Left lung (tissue), 14 donors: ENCODE measurements at places on chromosomes 7 and 10. TPM values are rescaled to one million over a fixed set of nuclear protein-coding genes. Genes with fewer than 3 reads are reported as not detected.

The TWNK gene
- 12.5 TPM for polyA plus RNA-seq

The VSTM4 gene
- 32.0 TPM for polyA plus RNA-seq

The MUC12 gene
- 0.72 TPM for polyA plus RNA-seq

The COBL gene
- 6.9 TPM for polyA plus RNA-seq

The ASB10 gene
- not detected for polyA plus RNA-seq

The IFIT2 gene
- polyA plus RNA-seq = 9.4 TPM

The SDK1 gene
- polyA plus RNA-seq = 17.6 TPM

The HTR5A gene
- not detected for polyA plus RNA-seq

The FAM24A gene
- polyA plus RNA-seq = not detected

DNA sequence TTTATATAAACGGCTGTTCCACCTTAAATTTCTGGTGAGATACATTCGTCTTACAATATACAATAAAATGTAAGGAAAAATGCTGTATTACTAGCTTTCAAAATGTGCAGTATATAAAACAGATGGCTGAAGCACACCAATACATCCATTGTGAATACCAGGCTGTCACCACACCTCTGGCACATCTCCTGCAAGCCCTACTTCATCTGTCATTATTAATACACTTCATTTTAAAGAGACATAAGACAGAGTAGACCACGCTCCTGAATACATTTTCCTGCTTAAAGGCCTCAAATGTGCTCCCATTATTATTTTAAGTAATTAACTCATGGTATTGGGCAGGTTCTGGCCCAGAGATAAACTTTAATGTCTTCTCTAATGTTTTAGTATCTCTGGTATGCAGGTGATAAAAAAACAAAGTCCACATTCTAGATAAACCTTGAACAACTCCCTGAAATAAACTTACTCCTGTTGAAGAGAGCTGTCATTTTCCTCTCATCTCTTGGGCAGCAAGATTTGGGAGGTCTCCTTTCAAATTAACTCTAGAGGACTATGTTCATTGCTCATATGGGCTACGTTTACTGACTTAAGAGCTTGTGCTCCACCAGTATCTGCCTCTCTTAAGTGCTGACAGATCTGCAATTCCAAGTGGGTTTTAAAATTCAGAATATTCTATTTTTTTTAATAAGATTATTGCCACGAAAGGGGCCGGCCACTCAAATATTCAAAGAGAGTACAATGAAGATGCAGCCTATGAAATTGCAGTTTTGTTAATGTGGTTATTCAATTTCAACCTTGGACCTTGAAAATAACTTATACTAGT is 396.5 kb upstream of the SEMA3D start:
- DNase-seq = no peak

DNA sequence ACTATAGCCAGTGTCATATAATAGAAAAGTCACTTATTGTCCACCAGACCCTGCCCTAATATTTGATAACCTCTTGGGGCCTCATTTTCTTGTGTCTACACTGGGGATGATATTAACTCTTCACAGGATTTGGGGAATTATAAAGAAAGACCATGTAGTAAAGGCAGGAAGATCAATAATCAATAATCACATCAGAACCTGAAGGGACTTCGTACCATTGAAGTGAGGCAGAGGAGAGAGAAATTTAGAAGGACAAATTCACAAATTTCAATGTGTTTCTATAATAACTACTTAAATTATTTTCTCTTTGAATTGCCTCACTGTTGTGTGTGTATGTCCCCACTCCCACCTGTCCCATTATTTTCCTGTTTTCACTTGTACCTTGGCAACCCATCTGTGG is 10.7 kb upstream of the SGMS1 start:
- DNase-seq = no peak

- DNase-seq = no peak
These were observed 14.3 kb downstream of the KLF6 start for GRCh38 chr10:3770611-3771110.

DNA sequence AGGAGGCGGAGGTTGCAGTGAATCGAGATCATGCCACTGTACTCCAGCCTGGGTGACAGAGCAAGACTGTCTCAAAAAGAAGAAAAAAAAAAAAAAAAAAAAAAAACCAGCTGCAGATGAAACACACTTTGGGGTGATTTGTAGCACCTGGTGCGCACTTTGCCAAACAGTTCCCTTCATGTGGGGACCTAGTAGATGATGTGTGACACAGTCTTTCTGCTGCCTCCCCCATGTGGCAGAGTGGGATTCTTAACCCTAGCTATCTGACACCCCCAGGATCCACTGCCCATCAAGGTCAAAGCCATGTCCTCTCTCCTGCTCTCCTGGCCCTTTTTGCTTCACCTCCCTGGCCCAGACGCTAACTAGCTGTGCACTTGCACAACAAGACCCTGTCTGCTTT is 52.1 kb upstream of the PDZD8 start:
- DNase-seq = no peak

GRCh38 chr10:106216085-106216484 is 948.4 kb downstream of the SORCS1 start:
- DNase-seq = no peak

GRCh38 chr10:35641676-35642034 is 441 bp downstream of the FZD8 start:
- no peak for DNase-seq

DNA sequence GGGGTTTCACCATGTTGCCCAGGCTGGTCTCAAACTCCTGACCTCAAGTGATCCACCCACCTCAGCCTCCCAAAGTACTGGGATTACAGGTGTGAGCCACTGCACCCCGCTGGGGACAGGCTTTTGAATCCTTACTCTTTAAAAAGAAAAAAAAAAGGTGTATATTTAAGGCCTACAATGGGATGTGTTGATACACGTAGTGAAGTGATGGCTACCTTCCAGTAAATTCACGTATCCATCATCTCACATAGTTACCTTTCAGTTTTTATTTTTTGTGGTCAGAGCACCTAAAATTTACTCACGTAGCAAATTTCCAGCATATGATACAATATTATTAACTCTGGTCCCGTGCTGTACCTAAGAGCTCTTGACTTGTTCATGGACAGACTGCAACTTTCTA is 119.5 kb upstream of the INSYN2A start:
- DNase-seq = no peak

DNA sequence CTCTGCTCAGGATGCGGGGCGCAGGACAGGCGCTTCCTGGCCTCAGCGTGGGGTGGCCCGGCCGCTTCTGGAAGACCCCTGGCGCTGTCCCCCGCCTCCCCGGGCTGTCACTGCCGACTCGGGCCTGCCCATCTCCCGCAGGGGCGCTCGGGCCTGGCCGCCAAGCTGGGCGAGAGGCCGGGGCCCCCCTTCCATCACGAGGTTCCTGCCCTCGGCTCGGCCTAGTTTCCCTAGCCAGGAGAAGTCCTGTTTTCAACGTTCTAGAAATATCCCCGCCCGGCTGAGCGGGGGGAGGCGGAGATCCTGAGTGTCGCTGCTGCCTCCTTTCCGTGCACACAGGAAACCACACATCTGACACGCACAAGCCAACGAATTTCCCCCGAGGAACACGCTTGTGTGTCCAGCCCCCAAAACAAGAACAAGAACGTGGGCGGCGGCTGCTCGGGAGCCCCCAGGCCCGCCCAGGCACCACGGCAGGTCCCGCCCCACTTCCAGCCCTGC is 33.7 kb downstream of the AP5Z1 start:
- no peak for DNase-seq

GRCh38 chr10:8594176-8594575 is 539.7 kb downstream of the GATA3 start:
- DNase-seq = no peak

- no peak for DNase-seq
These were observed 138.5 kb downstream of the ARID5B start for GRCh38 chr10:62039954-62040353.

- DNase-seq = no peak
These were observed 704.9 kb upstream of the AUTS2 start for GRCh38 chr7:68893411-68893810.

GRCh38 chr7:66206934-66207240 is 1.8 kb downstream of the TPST1 start:
- DNase-seq = no peak

DNA sequence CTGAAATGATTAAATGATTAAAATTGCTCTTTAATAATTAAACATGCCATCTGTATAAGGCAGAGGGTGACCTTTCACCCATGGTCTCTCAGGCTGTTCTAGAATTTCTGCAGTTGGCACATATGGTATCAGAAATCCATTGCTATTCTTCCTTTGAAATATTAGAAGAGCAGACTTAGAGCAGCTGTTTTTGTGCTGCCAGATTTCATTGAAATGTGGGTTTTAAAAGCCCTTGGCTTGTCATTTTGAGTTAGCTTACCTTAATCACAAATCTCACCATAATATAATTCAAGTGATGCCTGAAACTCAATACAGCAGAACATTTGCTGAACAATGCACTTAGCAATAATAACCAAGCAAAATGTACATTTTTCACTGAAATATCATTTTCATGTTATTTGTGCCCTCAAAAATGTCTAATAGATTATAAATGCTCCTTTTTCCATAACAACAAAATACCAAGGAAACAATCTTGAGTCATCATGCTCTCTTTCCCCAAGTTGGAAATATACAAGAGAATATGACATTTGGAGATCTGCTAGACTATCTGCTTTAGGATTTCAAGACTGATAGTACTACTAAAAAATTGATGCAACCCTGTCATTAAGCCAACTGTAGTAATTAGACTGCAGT is 16.1 kb upstream of the PTTG1IP2 start:
- no peak for DNase-seq

GRCh38 chr10:111303887-111304286 is 227.1 kb downstream of the ADRA2A start:
- no peak for DNase-seq

DNA sequence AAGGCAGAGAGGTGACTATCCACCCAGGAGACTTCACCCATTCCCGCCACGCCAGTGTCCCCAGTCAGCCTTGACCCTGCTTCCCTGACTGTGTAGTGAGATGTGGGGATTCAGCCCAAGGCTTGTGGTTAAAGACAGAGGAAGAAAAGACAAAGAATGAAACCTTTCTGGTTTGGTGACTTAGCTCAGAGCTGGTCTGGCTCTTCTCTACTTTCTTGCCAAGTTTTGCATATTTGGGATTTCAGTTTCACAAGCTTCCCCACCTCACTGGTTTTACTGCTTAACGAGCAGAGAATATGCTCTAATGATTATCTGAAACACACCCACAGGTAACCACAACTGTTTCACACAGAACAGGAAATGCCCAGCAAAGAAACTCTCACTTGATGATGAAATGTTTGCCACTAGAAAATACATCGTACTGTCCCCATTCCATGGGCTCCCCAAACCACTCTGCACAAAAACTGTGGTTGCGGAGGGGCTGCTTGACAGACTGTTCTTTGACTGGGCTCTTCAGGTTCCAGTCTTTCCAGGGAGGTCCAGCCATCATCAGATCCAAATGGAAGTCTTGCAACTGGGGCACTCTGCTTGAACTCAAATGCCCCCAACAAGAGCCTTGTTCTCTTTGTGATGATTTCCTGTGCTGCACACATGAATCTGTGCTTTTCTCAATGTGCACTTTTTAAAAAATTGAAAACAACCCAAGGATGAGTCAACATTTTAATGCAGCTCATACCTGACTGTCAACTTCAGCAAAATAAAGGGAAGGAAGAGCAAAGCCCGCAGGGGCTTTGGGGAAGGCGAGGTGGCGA is 95.5 kb downstream of the CTBP2 start:
- DNase-seq = no peak

- DNase-seq = peak; percentile 7
These were observed 10.4 kb downstream of the NXPH1 start for GRCh38 chr7:8443576-8444467.

- no peak for DNase-seq
These were observed 50.6 kb upstream of the RET start for GRCh38 chr10:43026039-43026973.

DNA sequence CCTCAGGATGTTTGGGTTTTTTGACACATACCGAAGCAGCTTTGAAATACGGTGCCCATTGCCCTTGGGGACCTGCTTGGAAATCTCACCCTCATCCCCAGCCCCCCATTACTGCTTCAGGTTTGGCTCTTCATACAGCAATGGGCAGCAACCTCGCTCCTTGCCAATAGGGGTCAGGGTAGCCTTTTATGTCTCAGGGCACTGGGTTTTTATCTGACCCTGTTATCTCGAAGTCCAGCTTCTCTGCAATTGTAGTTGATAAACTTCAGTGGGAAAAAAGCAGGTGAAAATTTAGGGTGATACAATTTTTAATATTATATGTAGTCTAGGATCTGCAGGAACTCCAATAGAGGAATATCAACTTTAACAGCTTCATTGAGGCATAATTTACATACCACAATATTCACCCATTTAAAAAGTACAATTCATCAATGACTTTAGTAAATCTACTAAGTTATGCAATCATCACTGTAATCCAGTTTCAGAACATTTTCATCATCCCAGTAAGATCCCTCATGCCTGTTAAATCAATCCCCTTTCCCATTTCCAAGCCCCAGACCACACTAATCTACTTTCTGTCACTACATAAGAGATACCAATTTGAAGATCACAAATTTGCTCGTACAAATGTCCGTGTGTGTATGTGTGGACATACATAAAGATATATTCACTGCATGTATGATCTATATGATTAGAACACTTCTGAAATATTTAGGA is 386.2 kb downstream of the KCNMA1 start:
- no peak for DNase-seq

- DNase-seq = no peak
These were observed 29.4 kb downstream of the WDR86 start for GRCh38 chr7:151380199-151381097.

DNA sequence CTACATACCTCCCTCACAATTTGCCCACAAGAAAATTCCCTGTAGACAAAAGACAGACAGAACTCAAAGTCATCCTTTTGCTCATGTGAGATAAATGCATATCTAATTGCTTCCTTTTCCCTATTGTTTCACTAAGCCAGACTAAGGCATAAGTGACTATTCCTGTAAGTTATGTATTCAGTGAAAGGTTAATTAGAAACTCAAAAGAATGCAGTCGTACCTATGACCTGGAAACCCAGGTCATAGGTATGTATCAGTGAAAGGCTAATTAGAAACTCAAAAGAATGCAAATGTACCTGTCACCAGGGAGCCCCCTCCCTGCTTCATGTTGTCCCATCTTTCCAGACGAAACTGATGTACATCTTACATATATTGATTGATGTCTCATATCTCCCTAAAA is 10.3 kb upstream of the GARS1 start:
- DNase-seq = no peak

DNA sequence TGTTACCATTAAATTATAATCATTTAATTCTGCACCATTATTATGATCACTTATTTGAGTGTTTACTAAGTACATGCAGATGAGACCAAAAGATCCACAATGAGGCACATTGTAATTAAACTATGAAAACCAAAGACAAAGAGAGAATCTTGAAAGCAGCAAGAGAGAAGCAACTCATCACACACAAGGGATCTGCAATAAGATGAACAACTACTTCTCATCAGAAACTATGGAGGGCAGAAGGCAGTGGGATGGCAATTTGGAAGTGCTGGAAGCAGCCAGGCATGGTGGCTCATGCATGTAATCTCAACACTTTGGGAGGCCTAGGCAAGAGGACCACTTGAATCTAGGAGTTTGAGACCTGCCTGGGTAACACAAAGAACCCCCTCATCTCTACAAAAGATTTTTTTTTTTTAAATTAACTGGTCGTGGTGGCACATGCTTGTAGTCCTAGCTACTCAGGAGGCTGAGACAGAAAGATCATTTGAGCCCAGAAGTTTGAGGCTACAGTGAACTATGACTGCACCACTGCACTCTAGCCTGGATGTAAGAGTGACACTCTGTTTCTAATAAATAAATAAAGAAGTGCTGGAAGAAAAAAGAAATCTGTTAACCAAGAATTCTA is 47.7 kb downstream of the CDK6 start:
- no peak for DNase-seq
